ENCODE measurements at places on chromosomes 4 and X.

- H3K27me3 ChIP-seq, result no peaks in the 10 kb centered on the region
- DNase-seq, result no peak
- H3K27ac ChIP-seq, result no peak overlapping the region
Measured at GRCh38 chr4:51942108-51942832, 77.9 kb downstream of the LRRC66 start.

DNA sequence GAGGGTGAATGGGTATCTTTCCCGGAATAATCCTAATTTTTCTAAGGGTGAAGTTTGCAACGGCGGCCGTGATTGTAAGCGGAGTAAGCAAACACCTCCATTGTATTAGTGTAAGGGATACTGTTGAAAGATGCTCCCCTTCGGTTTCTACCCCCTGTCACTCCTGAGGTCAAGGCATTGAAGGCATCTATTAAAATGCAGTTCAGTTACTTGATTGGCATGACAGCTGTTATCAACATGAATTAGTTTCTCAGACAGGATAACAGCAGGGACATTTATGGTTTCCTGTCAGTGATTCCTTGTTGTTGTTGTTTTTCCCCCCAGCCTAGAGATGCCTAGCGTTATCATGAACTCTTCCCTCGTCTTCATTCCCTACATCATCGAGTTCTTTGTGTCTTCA is 552 bp downstream of the SLC25A14 start:
- H3K27me3 ChIP-seq, result no peaks in the 10 kb centered on the region
- DNase-seq, result no peak
- H3K4me1 ChIP-seq, result no peaks in the 10 kb centered on the region
- no peaks in the 10 kb centered on the region for H3K36me3 ChIP-seq
- H3K27ac ChIP-seq, result no peak overlapping the region

DNA sequence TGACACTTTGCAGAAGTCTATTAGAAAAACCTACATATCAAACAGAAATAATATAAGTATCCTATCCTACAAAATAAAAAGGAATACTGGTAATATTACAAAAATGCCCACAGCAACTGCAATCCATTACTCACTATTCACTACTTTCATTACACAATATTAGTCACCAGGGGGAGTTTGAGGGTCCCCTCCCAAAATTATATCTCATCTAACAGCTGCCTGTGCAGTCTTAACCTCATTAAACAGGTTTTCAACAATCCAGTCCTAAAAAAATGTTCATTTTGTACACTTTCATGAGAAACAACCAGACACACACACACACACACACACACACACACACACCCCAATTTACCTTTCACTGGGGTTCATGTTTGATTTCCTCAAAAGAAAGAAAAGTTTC is 2.9 kb downstream of the CLOCK start:
- H3K4me3 ChIP-seq, result no peak overlapping the region
- DNase-seq, result no peak

DNA sequence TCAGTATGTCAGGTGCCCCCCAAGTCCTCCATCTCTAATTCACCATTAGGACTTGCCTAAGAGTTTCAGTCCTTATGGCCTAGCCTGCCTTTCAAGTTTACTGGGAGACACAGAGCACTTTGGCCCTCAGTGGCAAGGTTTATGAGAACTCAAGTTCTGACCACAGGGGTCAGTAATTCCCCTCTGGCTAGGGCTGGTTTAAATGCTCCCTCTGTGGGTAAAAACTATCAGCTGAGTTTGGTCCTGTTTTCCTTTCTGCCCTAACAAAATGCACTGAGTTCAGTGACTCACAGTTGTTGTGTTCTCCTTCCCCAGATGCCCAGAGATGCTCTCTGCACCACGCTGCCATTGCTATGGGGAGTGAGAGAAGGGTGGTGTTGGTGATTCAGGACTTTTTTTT is 163.2 kb downstream of the RELL1 start:
- no peak overlapping the region for H3K27ac ChIP-seq
- no peaks in the 10 kb centered on the region for H3K36me3 ChIP-seq
- DNase-seq, result no peak
- H3K4me3 ChIP-seq, result no peak overlapping the region
- no peaks in the 10 kb centered on the region for H3K4me1 ChIP-seq
- no peaks in the 10 kb centered on the region for H3K27me3 ChIP-seq

DNA sequence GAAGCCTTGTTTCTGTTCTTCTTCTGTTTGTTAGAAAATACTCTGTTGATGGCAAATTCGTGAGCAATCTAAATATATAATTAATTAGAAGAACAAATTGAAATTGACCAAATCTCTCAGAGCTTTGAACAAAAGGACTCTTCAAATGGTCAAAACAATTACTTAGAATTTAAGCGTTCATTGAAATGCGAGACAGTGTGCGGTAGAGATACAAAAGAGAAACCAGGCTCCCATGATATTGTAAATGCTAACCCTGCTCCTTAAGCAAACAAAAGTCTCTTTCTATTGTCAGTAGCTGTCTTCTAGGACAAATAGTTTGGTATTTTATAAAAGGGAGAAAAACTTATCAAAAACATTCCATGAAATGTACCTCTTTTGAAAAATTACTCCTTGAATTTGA is 453.4 kb upstream of the MAGEB2 start:
- no peak for DNase-seq
- H3K27ac ChIP-seq, result no peak overlapping the region
- no peaks in the 10 kb centered on the region for H3K36me3 ChIP-seq
- H3K4me3 ChIP-seq, result no peak overlapping the region
- no peaks in the 10 kb centered on the region for H3K4me1 ChIP-seq

GRCh38 chrX:24190500-24191156 is 41.1 kb downstream of the ZFX start:
- no peaks in the 10 kb centered on the region for H3K4me1 ChIP-seq
- DNase-seq, result no peak
- H3K4me3 ChIP-seq, result no peak overlapping the region
- no peaks in the 10 kb centered on the region for H3K27me3 ChIP-seq
